ENCODE measurements at places on chromosomes 2 and 18. TPM values are rescaled to one million over a fixed set of nuclear protein-coding genes. Genes with fewer than 3 reads are reported as not detected.

GPR155 gene
- 0.88 TPM for total RNA-seq

IL36B gene
- not detected for total RNA-seq

MYO5B gene
- 16.8 TPM for total RNA-seq

WDSUB1 gene
- total RNA-seq: 13.8 TPM

PDE11A gene
- total RNA-seq: 1.5 TPM

IL36A gene
- not detected for total RNA-seq

NXPH2 gene
- total RNA-seq: 4.8 TPM

ASB18 gene
- total RNA-seq: not detected

ENOSF1 gene
- 73.2 TPM for total RNA-seq

DNA sequence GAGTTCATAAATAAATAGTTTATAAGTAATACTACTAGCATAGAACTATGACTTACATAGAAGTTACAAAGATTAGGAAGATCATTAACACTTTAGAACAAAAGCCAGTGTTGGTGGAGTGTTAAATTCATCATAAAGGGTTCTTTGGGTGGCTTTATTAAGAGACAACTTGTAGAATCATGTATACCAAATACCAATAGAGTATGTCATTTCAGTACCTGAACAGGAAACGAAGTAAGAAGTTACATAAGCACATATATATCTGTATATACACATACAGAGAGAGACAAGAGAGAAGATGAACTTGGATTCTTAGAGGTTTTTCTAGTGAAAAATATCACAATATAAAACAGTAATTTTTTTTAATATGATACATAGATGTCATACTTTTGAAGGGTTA is 82.5 kb upstream of the OTX1 start:
- H3K4me1 ChIP-seq: peaks cover 8% of the 10 kb centered on the region
- no peaks in the 10 kb centered on the region for H3K36me3 ChIP-seq
- peaks cover 31% of the 10 kb centered on the region for H3K27me3 ChIP-seq
- DNase-seq: no peak

GRCh38 chr2:152647552-152647951 is 69.7 kb downstream of the PRPF40A start:
- H3K27me3 ChIP-seq: no peaks in the 10 kb centered on the region
- H3K27ac ChIP-seq: peak overlapping the region; percentile 50
- DNase-seq: no peak
- H3K4me1 ChIP-seq: peaks cover 3% of the 10 kb centered on the region

- no peak overlapping the region for H3K27ac ChIP-seq
- peaks cover 4% of the 10 kb centered on the region for H3K36me3 ChIP-seq
- no peaks in the 10 kb centered on the region for H3K27me3 ChIP-seq
- H3K4me3 ChIP-seq: peak overlapping the region; percentile 99
- DNase-seq: no peak
Observed at GRCh38 chr18:74146756-74147155, 878 bp downstream of the FBXO15 start.

DNA sequence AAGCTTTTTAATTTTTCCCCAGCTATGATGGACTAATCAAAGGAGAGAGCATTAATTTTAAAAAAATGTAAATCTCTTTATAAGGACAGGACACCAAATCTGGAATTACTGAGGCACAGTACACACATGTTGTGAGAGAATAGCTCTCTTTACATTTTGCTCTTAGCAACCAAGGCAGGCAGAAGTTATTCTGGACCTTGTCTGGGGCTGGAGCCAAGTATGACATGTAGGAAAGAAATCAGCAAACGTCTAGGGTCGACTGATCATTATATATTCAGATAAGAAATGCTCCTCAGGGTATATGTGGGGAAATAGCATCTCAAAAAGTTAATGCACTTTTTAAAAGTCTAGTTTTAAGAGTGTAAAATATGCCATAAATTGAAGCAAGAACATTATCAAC is 1330.0 kb upstream of the CELF4 start:
- no peaks in the 10 kb centered on the region for H3K27me3 ChIP-seq
- no peaks in the 10 kb centered on the region for H3K36me3 ChIP-seq
- no peaks in the 10 kb centered on the region for H3K4me1 ChIP-seq
- no peak overlapping the region for H3K27ac ChIP-seq

GRCh38 chr2:165017966-165018596 is 62.8 kb upstream of the SLC38A11 start:
- peak; percentile 67 for DNase-seq
- H3K4me3 ChIP-seq: no peak overlapping the region
- H3K4me1 ChIP-seq: no peaks in the 10 kb centered on the region
- H3K27ac ChIP-seq: peak overlapping the region; percentile 29

DNA sequence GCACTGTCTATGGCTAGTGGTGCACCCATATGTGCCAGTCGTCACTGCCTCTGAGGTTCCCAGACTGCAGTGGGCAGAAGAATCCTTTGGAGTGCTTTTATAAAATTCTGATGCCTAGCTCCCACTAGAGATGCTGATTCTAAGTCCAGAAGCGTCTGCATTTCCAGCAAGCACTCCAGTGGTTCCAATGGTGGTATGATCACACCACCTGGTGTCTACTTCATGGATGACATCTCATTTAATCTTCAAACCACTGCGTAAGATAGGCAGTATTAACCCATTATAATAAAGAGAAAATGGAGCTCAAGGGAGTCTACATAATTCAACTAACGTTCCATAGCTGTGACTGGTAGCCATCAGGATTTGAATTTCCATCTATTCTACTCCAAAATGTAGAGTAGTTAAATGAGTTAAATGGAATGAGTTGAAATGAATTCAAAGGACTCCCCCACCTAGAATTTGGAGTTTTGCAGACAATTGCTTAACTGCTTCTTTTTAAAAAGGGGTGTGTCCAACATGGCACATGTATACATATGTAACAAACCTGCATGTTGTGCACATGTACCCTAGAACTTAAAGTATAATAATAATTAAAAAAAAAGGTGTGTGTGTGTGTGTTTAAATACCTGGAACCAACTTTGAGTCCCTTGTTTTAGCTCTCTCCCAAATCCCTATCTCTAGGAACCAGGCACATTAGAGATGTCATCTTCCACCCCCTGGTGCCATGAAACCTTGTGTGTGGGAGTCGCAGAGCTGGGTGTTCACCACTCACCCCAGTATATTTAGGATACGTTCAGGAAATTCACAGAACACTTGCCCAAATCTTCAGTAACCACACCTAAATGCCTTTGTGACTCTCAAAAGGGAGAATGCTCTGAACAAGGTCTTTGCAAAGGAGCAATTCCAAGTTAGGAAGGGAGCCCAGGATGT is 14.1 kb downstream of the LAMA3 start:
- no peaks in the 10 kb centered on the region for H3K27me3 ChIP-seq
- no peaks in the 10 kb centered on the region for H3K36me3 ChIP-seq
- no peak overlapping the region for H3K4me3 ChIP-seq
- DNase-seq: no peak
- no peaks in the 10 kb centered on the region for H3K4me1 ChIP-seq

GRCh38 chr2:235165631-235166030 is 213.8 kb downstream of the SH3BP4 start:
- no peak overlapping the region for H3K27ac ChIP-seq
- no peaks in the 10 kb centered on the region for H3K36me3 ChIP-seq
- no peaks in the 10 kb centered on the region for H3K4me1 ChIP-seq
- no peak for DNase-seq
- H3K27me3 ChIP-seq: no peaks in the 10 kb centered on the region
- H3K4me3 ChIP-seq: no peak overlapping the region

- no peaks in the 10 kb centered on the region for H3K27me3 ChIP-seq
- H3K27ac ChIP-seq: no peak overlapping the region
- DNase-seq: no peak
- H3K36me3 ChIP-seq: no peaks in the 10 kb centered on the region
Observed at GRCh38 chr2:86833315-86833714, 28.4 kb downstream of the CD8B start.

GRCh38 chr2:15647622-15648590 is 56.2 kb downstream of the DDX1 start:
- no peaks in the 10 kb centered on the region for H3K36me3 ChIP-seq
- H3K27ac ChIP-seq: no peak overlapping the region
- H3K27me3 ChIP-seq: no peaks in the 10 kb centered on the region
- H3K4me1 ChIP-seq: no peaks in the 10 kb centered on the region
- DNase-seq: no peak

- no peak for DNase-seq
- H3K4me3 ChIP-seq: no peak overlapping the region
- no peaks in the 10 kb centered on the region for H3K4me1 ChIP-seq
- no peaks in the 10 kb centered on the region for H3K36me3 ChIP-seq
- no peaks in the 10 kb centered on the region for H3K27me3 ChIP-seq
- peak overlapping the region; percentile 68 for H3K27ac ChIP-seq
Observed at GRCh38 chr18:78721981-78722380, 257.6 kb upstream of the SALL3 start.

GRCh38 chr2:172395503-172395902 is 31.9 kb upstream of the ITGA6 start:
- no peaks in the 10 kb centered on the region for H3K36me3 ChIP-seq
- no peaks in the 10 kb centered on the region for H3K4me1 ChIP-seq
- DNase-seq: no peak
- H3K4me3 ChIP-seq: no peak overlapping the region
- H3K27me3 ChIP-seq: no peaks in the 10 kb centered on the region

DNA sequence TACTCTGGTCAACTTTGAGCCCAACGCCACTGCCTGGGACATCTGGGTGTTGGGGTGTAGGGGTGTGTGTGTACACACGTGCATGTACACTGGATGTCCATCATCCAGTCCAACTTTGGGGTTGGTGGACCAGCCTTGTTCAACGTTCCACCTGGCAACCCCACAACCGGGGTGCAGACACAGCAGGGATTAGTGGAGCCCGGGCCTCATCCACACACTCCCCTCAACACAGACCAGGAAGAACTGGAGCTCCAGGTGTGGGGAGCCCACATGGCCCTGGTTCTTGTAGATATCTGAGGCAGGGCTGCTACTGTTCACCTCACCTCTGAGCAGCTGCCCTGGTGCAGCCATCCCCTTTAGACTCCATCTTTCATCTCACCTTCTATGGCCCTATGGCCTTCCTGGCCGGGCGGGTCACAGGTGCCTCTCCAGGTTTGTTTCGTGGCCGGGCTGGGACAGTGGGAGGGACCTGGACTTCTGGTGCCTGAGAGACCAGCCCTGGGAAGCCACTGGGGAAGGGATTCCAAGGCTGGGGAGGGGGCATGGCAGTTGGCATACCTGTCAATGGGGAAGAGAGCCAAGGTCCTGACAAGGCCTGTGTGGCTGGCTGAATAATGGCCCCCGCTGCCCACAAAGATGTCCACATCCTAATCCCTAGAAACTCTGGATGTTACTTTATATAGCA is 7.5 kb downstream of the NEU2 start:
- H3K36me3 ChIP-seq: no peaks in the 10 kb centered on the region
- H3K4me1 ChIP-seq: no peaks in the 10 kb centered on the region
- H3K4me3 ChIP-seq: no peak overlapping the region
- H3K27me3 ChIP-seq: no peaks in the 10 kb centered on the region

Data from endodermal cell (in vitro differentiated cells).